ENCODE measurements at places on chromosomes 3 and 15.

DNA sequence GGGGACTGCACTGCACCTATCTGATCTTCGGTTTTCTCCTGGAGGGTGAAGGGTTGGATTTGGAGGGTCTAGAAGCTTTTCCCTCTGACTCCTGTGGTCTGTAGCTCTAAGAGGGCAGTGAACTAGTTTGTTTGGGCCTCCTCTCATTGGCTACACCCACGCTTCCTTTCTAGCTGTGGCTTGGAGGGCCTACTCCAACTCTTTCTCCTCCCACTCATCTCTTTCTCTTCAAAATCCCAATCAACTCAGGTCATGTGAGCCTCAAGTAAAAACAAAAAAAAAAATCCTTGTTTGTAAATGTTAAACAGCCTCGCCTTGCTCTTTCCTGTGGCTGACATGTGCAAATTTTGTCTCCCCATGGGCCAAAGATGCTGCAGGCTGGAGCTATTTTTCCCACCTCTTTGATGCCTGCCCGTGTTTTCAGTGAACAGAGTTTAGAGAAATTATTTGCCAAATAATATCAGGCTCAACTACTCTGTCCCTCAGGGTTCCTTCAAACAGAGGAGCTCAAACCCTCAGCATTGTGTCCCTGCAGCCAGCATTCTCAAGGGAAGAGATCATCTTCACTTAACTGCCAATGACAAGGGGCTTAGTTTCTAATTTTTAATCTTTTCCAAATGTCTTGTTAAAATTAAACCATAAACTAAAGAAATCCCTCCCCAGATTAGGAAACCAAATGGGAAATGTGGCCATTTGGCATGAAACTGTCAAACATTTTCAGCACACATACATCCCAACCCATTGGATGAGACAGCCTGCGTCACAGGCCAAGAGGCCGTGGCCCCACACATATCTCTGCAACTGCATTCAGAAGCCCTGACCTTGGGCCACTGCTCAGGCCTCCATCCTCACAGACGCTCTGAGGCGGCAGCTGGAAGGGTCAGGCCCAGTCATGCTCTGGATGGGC lies 114.8 kb upstream of the THBS1 start:
- DNase-seq: peak; percentile 31

- DNase-seq: no peak
Measured at GRCh38 chr3:42106646-42107045, 15.5 kb downstream of the TRAK1 start.

DNA sequence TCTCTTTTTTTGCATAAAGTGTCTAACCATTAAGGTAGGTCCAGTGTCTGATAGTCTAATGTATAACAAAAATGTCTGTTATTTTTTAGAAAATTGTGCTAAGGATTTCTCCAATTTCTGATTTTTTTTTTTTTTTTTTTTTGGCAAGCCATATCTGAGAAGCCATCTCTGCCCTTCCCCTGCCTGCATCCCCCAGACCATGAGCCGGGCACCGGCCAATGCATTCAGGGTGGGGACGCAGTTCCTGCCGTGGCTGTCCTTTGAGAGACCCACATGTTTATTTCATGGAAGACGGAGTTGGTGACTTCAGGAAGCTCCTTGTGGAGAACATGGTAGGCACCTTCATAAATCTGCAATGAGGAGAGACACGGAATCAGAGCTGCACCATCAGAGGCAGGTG lies 19.2 kb downstream of the ABTB1 start:
- no peak for DNase-seq

GRCh38 chr3:58164906-58165821 lies 45.6 kb downstream of the DNASE1L3 start:
- DNase-seq: peak; percentile 63

- DNase-seq: no peak
Measured at GRCh38 chr3:37435572-37435971, 261.2 kb upstream of the LRRFIP2 start.

GRCh38 chr15:68814596-68814995 lies 6.1 kb downstream of the ANP32A start:
- DNase-seq: no peak
